ENCODE measurements at places on chromosomes 7 and 10. TPM values are rescaled to one million over a fixed set of nuclear protein-coding genes. Genes with fewer than 3 reads are reported as not detected.

The ZNF117 gene
- 0.69 TPM for polyA plus RNA-seq

The HOXA4 gene
- 4.8 TPM for polyA plus RNA-seq

The WNT2 gene
- polyA plus RNA-seq: not detected

The FOXI2 gene
- polyA plus RNA-seq: 0.15 TPM

The AS3MT gene
- 1.9 TPM for polyA plus RNA-seq

The GPNMB gene
- polyA plus RNA-seq: 32.4 TPM

The MOGAT3 gene
- polyA plus RNA-seq: 3.7 TPM

The ACBD7 gene
- not detected for polyA plus RNA-seq

The ASZ1 gene
- polyA plus RNA-seq: not detected

The HIF1AN gene
- 5.3 TPM for polyA plus RNA-seq

The AKR1D1 gene
- not detected for polyA plus RNA-seq

The ITGA8 gene
- polyA plus RNA-seq: 1.7 TPM

The PRPS1L1 gene
- not detected for polyA plus RNA-seq

The GDF2 gene
- not detected for polyA plus RNA-seq

The DLG5 gene
- polyA plus RNA-seq: 7.2 TPM

The GPR146 gene
- polyA plus RNA-seq: 7.1 TPM

The CHCHD1 gene
- polyA plus RNA-seq: 93.7 TPM

The ANKRD2 gene
- not detected for polyA plus RNA-seq

The KIF11 gene
- polyA plus RNA-seq: 10.1 TPM
